IMR-90 (cell line): ENCODE measurements at places on chromosomes 3 and 15. TPM values are rescaled to one million over a fixed set of nuclear protein-coding genes. Genes with fewer than 3 reads are reported as not detected.

GRCh38 chr15:74482661-74483060, 21.7 kb upstream of the UBL7 start:
- DNase-seq: no peak

DNA sequence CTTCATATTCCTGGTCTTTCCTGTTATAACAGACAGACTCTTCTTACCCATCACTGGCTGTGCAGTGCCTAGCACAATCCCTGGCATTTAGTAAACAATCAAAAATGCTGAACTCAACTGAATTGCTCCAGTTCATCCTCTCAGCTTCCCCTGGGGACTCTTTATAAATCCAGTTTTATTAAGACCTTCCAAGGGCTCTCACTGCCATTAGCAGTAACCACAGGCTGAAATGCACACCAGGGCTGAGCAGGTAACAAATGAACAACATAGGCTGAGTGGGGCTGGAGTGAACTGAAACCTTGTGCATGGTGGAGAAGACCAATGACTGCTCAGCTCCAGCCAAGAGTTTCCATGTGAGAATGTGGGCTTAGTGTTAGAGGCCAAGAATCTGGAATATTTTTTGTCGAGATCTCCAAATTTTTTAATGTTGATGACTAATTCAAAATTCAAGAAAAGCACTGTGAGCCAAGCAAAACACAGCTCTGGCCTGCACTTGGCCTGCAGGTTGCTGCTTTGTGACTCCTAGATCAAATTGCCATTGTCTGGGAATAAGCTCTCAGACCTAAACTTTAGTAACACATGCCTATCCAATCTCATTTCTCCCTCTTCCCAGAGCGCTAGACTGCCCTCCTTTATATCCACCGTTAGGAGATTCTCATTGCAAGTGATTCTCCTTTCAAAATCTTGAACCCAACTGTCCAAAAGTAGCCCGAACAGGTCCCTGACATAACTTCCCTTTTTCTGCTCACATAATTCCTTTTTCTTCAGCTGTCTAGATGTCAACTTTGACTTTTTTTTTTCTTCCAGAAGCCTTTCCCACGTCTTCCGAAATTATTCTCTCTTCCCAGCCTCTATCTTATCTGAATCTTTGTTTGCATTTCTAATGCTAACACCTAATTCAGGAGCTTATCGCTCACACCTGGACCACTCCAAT, 7.4 kb downstream of the SQOR start:
- peak; percentile 89 for DNase-seq

GRCh38 chr3:52443791-52444687, 864 bp downstream of the SEMA3G start:
- no peak for DNase-seq

- peak; percentile 32 for DNase-seq
Measured at GRCh38 chr3:184874709-184875644, 63.0 kb downstream of the VPS8 start.

- no peak for DNase-seq
Measured at GRCh38 chr3:179735321-179735720, 82.5 kb downstream of the USP13 start.

GRCh38 chr3:86887876-86888275, 103.1 kb downstream of the VGLL3 start:
- no peak for DNase-seq

GRCh38 chr15:82850731-82851130, 41.3 kb downstream of the WHAMM start:
- DNase-seq: no peak

DNA sequence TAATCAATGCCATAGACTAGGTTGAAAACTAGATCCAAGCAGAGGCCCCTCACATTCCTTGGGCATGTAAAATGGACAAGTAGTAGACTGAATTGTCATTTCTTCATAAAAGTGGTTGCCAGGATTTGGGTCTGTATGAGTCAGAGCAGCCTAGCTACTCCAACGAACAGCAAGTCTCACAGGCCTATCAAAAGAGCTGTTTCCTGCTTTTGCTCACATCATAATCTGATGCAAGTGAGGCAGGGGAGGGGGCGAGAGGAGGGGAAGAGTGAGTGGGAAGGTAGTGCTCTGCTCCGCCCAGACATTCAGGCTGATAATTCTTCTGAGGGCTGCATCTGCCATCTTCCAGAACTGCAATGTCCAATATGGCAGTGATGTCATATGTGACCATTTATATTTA, 228.9 kb upstream of the PRICKLE2 start:
- DNase-seq: peak; percentile 85

- no peak for DNase-seq
Measured at GRCh38 chr3:15602146-15602536, 596 bp downstream of the BTD start.

GRCh38 chr3:133246773-133247172, 153.1 kb upstream of the BFSP2 start:
- no peak for DNase-seq

- no peak for DNase-seq
Measured at GRCh38 chr15:36364377-36364776, 215.0 kb upstream of the CDIN1 start.

DNA sequence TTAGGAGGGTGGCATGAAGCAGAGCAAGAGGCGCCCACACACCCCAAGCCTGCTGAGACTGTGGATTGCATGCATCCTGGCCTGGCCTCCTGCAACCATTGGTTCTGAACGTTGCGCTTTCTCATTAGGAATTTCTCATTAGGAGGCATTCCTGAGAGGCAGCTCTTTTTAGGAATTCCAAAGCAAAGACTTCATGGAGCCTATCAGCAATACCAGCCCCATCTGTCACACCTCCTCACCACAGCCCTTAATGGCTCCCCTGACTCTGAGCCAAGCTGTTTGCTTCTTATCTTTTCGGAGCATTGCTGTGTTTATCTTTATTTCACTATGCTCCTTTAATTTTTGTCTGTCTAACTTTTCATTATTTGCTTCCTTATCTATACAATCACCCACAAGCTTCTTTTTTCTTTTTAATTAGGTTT, 226.9 kb downstream of the CACNA2D3 start:
- no peak for DNase-seq

GRCh38 chr3:159451482-159451881, 537.2 kb upstream of the IL12A start:
- no peak for DNase-seq

- DNase-seq: peak; percentile 16
Measured at GRCh38 chr3:191499307-191500080, 38.5 kb downstream of the PYDC2 start.

- DNase-seq: no peak
Measured at GRCh38 chr15:51736751-51737521, 519 bp downstream of the LYSMD2 start.

- DNase-seq: peak; percentile 34
Measured at GRCh38 chr15:69573815-69574475, 121.3 kb downstream of the RPLP1 start.

- DNase-seq: peak; percentile 67
Measured at GRCh38 chr3:15428539-15428938, 1.1 kb downstream of the EAF1 start.

DNA sequence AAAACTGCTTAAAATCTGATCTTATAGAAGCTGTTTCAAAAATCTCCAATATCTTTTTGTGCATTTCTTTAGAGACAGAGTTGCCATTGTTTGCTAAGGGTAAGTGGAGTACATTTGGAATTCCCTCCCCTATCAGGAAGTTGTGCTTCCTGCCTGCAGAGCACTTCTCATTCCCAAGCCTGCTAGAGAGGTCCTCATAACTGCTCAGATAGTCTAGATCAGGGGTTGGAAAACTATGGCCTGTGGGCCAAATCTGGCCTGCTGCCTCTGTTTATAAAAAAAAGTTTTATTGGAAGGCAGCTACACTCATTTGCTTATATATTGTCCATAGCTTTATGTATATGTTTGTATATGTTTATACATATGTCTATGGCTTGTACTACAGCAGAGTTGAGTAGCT, 333.7 kb upstream of the PROK2 start:
- DNase-seq: no peak

- peak; percentile 23 for DNase-seq
Measured at GRCh38 chr15:89462198-89462912, 34.0 kb downstream of the RHCG start.

DNA sequence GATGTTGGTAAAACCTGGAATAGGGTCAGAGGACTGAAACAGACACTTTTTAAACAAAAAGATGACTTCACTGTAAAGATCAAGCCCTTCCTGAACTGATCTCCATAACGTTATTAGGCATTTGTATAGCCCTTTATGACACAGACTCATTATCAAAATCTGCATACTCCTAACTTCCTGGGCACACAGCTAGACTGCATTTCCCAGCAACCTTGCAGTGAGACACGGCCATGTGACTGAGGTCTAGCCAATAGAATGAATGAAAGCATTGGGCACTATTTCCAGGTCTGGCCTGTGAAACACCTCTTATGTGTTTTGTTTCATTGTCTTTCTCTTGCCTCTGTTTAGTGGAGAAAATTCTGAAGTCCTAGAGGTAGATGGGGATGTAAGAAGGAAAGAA, 270.4 kb downstream of the NR1D2 start:
- DNase-seq: no peak

DNA sequence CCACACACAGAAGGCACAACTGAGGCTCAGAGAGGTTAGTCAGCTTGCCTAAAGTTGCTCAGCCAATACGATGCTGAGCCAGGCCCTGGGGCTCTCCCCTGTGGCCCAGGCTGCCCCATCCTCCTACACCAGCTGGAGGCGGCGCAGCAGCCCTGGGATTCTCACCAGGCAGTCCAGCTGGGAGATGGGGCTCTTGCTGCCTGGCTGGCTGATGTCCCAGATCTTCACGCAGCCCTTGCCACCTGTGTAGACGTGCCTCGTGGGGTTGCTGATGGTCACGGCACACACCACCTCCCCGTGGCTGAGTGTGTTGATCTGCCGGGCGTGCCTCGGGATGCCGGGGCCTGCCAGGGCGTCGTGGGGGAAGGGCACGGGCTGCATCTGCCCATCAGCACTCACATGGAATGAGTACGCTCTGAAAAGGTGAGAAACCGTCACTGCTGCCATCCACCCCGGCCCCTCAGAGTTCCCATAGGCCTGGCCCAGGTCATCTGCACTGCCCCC, 42.8 kb downstream of the TLE3 start:
- no peak for DNase-seq

- peak; percentile 95 for DNase-seq
Measured at GRCh38 chr3:188594139-188594538, 440.2 kb downstream of the LPP start.

GRCh38 chr3:157094751-157095480, 65.0 kb downstream of the CCNL1 start:
- peak; percentile 52 for DNase-seq

DNA sequence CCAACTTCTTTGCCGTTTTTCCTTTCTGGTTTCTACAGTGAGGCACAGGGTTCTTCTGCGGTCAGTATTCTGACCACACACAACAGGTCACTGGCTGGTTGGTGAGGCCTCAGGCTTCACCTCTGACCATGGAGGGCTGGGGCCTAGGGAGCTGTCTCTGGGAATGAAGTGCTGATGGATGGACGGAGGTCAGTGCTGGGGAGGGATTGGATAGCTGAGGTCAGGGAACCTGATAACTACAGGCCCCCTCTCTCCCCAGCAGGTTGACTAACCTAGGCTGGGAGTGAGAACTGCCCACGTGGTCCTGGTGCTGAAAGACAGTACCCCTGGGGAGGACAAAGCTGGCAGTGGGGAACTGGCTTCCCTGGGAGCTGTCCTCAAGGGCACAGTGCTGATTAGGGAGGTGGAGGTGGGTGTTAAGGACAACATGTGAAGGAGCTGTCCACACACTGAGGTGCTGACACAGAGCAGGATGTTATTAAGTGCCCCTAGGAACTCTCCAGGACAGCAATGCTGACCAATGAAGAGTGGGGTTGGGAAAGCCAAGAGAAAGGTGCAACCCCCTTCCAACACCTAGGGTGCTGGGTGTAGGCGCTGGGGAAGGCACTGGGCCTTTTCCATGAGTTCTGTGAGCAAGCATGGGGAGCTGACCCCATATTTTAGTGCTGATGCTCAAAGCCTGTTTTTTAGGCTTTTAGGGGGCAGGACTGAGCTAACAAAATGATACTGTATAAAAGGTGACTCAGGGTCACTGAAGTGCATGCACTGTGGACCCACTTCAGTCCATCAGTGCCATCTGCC, 45.2 kb downstream of the ATP2B2 start:
- DNase-seq: peak; percentile 84

- peak; percentile 58 for DNase-seq
Measured at GRCh38 chr15:79673416-79674123, 223.2 kb downstream of the MTHFS start.

DNA sequence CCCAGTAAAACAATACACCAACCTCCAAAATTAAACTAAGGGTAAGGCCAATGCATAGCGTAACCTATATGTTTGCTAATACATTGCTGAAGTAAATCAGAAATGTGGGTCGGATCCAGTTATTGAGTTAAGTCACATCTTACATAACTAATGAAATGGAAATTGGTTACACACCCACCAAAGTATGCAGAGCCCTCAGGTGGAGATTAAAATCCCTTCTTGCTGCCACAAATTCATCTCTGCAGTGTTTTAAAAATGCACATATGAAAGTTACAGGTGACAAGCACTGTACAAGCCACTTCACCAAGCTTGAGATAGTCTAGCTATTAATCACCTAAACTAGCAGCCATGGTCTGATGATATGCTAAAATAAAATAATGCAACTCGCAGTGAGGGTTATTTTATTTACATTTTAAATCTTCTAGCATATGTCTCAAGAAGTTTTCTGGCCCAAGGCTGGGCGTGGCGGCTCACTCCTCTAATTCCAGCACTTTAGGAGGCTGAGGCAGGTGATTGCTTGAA, 130.6 kb downstream of the AQP9 start:
- DNase-seq: no peak

Gene RBPMS2
- total RNA-seq: under 0.01 TPM in 1 of 2 replicates, not detected in the other

Gene TMEM266
- total RNA-seq: under 0.01 TPM in 1 of 2 replicates, not detected in the other

Gene GPR176
- 194 and 246 TPM in 2 replicates for total RNA-seq

Gene RAD51
- total RNA-seq: 7.8 and 8.4 TPM in 2 replicates

Gene PDZRN3
- total RNA-seq: 17.0 and 17.8 TPM in 2 replicates

Gene PIGZ
- under 0.01 and 0.18 TPM in 2 replicates for total RNA-seq

Gene MCTP2
- total RNA-seq: 8.6 and 9.9 TPM in 2 replicates

Gene ARL14
- total RNA-seq: under 0.01 and 0.18 TPM in 2 replicates

Gene NRROS
- under 0.01 TPM in 1 of 2 replicates, not detected in the other for total RNA-seq

Gene SERINC4
- total RNA-seq: under 0.01 TPM in 1 of 2 replicates, not detected in the other

Gene DNASE1L3
- total RNA-seq: not detected in 2 replicates

Gene KBTBD13
- not detected in 2 replicates for total RNA-seq

Gene CAMK1
- 28.9 and 33.3 TPM in 2 replicates for total RNA-seq

Gene SOX14
- total RNA-seq: not detected in 2 replicates

Gene HCN4
- total RNA-seq: not detected in 2 replicates

Gene CFAP91
- total RNA-seq: not detected in 2 replicates
